ENCODE measurements at places on chromosomes 3 and 15.
A peak's percentile ranks its signal among the peaks of the same experiment; 100 is the strongest.

DNA sequence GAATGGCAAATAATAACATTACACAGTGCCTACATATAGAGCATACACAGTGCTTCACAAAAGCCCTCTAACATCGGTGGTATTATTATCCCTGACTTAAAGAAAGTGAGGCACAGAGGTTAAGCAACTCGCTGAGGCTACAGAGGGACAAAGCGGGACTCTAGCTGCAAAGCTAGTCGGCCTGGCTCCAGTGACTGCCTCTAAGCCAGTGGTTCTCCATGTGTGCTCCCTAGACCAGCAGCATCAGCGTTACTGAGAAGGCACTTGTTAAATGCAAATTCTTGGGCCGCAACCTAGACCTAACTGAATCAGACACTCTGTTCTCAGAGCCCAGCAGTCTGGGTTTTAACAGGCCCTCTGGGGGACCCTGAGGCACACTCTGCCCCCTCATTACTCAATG is 33.1 kb upstream of the LIPC start:
- DNase-seq: no peak

- no peak for DNase-seq
These were observed 21.4 kb downstream of the XPC start for GRCh38 chr3:14156843-14157561.

DNA sequence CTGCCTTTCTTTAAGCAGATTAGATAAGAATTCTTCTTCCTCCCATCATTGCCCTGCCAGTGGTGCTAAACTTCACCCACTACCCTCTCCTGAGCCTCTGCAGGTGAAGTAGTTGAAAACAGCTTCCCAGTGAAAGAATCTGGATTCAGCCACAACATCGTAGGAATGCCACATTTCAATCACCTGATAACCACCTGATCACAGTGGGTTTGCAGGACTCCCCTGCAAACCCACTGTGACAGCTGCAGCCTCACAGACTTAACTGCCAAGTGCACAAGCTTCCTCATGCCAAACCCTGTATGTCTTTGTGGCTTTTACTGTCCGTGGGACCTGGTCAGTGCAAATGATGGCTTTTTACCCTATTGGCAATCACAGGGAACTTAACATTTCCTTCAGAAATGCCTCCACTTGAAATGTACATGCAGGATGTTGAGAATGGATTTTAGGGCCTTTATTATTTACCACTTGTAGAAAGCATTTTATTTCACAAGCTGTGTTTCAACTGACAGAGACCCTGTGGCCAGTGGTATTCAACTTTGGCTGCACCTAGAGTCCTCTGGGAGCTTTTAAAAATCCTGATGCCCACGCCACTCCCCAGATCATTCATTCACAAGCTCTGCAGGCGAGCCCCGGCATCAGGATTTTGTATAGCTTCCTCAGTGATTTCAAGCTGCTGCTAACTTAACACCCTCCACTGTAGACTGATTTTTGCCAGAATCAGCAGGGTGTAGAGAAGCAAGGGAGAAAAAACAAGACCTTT is 49.1 kb downstream of the OXNAD1 start:
- DNase-seq: no peak

DNA sequence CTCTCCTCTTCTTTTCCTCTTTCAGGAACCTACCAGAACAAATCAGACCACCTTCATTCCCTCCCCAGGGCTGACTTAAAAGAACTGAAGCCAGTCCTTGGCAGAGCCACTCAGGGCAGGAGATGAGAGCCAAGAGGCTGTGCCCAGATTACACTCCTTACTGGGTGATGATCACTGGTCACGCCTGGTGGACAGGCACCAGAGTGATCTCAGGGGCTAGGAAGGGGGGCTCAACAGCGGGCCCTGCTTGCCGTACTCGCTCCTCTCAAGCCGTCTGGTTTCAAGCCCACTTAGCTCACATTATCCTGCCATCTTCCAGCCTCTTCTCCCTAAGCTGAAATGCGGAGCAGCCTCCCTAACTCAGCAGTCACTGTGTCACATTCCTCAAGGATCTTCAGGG is 1.7 kb upstream of the FAH start:
- no peak for DNase-seq

DNA sequence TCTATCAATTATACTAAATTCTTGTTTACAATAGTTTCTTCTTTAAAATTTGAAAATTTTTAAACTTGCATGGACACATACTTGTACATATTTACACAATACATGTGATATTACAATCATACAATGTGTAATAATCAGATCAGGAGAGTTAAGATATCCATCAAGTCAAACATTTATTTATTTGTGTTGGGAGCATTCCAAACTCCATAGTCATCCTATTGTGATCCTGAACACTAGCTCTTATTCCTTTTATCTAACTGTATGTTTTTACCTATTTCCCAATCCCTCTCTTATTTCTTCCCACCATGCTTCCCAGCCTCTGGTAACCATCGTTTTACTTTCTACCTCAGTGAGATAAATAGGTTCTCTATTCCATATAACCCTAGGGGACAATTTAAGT is 1219.2 kb downstream of the ZPLD1 start:
- no peak for DNase-seq

GRCh38 chr3:64059484-64060175 is 36.3 kb upstream of the PSMD6 start:
- DNase-seq: no peak

- no peak for DNase-seq
These were observed 399.3 kb downstream of the MAGI1 start for GRCh38 chr3:65639444-65639843.

DNA sequence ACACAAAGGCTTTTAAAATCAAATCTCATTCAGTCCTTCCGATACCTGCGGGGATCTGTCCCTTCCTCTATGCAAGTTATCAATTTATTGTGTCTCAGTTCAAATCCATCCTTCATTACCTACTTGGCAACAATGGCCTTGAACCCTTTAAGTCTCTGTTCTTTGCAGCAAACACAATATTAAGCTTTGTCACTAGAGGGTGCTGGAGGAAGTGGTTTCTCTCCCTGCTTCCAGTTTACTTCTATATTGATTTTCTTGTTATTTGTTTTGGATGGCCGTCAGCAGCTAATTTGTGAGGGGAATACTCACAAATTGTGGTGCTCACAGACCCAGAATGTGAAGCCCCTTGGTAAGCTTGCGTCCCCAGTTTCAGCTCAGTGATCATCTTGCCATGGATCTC is 278.3 kb downstream of the FGF12 start:
- no peak for DNase-seq

GRCh38 chr3:114867835-114868503 is 279.1 kb downstream of the ZBTB20 start:
- DNase-seq: no peak

GRCh38 chr3:31768479-31769125 is 212.5 kb downstream of the OSBPL10 start:
- DNase-seq: no peak

DNA sequence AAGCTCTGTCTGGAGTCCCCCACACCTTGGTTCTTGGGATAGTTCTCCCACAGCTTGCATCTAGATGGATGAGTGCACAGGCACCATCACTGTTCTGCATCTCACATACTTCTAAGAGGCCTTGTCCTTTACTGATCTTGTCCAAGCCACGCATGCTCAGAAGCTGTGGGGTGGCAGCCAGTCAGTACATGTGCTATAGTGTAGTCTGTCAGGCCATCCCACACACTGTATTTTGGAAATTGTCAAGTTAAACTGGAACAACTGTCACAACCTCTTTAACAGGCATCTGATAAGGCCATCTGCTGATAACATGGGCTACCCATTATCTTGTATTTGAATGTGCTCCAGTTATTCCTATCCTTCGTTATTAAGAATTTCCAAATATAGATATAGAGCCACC is 296.5 kb upstream of the AZI2 start:
- no peak for DNase-seq

GRCh38 chr3:1609416-1609815 is 489.2 kb upstream of the CNTN4 start:
- no peak for DNase-seq

DNA sequence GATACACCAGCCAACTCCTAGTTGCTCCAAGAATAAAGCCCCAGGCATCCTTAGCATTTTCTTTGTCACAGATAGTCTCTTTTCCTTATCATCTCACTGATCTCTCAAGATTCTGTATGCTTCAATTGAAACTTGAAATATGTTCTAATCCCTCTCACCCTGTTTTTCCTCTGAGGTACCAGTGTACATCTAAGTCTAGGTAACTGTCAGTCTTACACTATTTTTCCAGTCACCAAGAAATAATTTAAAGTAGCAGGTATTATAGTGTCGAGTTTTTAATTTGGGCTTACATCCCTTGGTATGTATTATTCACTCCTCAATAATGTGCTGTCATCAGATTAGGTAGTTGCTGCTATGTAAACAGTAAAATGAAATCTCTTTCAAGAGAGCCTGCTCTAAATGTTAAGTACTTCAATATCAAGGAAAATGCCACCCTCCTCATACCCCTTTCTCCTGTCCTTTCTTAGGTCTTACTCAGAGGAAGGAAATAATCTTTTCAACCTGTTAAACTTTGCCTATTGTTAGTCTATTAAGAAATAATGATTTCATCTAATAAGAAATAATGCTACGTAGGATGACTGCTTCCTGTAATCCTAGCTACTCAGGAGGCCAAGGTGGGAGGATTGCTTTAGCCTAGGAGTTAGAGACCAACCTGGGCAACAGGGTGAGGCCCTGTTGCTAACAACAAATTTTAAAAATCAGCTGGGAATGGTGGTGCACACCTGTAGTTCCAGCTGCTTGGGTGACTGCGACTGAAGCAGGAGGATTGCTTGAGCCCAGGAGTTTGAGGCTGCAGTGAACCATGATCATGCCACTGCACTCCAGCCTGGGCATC is 39.8 kb downstream of the TSC22D2 start:
- DNase-seq: no peak

DNA sequence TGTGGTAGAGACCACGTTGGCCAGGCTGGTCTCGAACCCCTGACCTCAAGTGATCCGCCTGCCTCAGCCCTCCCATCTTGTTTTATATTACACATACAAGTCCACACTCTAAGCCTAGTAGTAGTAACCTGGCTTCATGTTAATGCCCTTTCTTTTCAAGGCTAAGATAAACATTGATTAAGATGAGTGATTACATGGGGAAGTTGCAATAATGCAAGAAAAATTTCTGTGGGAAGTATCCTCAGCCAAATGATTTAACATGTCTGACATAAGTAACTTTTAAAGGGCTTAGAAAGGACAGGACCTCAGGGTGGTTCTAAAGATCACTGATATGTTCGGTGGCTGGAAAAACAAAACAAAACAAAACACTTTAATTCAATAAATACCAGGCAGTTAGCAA is 72.1 kb downstream of the SFMBT1 start:
- no peak for DNase-seq

GRCh38 chr3:10574101-10574620 is 68.8 kb upstream of the ATP2B2 start:
- DNase-seq: no peak

- DNase-seq: no peak
These were observed 5.2 kb downstream of the NKTR start for GRCh38 chr3:42605546-42606173.

DNA sequence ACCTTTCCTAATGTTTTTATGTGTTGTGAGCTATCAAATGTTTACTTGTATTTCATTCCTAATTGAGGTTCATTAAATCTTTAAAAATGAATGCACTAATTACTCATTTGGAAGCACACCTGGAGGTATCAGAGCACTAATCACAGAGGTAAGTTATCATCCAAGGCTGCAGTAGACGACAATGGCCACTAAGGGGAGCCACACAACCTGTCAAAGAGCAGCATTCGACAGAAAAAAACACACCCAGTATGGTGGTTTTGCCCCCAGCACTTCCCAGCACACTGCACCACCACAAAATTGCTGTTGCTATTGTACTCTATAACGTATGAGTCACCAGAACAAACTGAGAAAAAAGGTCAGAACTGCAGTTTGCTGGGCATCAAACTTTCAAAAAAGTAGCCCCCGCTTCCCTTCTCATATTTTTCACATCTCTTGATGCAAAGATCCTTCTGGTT is 205.9 kb upstream of the IGF1R start:
- peak; percentile 34 for DNase-seq

GRCh38 chr3:9744162-9744561 is 5.6 kb upstream of the OGG1 start:
- DNase-seq: no peak

GRCh38 chr15:57245130-57245529 is 131.2 kb upstream of the CGNL1 start:
- DNase-seq: no peak

DNA sequence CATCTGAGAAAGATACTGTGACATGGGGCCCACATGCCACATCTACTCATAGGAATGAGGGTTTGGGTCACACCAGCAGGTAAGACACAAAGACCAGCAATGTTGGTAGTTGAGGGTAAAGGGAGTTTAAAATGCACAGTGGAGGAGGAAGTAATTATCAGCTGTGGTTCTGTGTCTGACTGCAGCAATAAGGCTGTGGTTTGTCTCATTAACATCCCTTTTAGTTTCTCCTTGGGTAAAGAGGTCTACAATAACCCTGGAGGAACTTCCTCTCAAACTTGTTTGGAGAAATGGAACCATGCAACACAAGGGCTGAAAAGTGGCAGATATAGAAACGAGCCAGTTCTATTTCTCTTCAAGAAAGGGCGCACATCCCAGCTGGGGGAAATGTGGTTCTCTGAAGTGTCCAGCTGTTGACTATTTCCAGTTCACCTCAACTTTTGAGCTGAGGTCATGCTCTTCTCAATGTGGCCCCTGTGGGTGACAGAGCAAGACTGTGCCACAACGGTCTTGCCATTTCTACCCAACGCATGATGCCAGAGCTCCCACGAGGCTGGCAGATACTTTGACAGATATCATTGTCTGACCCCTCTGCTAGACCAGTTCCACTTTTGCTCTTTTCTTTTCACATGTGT is 234.3 kb downstream of the SQOR start:
- DNase-seq: no peak

GRCh38 chr3:14602804-14603644 is 48.5 kb upstream of the CCDC174 start:
- DNase-seq: no peak

GRCh38 chr3:134827213-134827612 is 32.2 kb downstream of the EPHB1 start:
- no peak for DNase-seq

GRCh38 chr15:66878761-66879160 is 176.7 kb downstream of the SMAD6 start:
- DNase-seq: no peak

- DNase-seq: no peak
These were observed 341.1 kb downstream of the DIPK2A start for GRCh38 chr3:144312702-144313101.

DNA sequence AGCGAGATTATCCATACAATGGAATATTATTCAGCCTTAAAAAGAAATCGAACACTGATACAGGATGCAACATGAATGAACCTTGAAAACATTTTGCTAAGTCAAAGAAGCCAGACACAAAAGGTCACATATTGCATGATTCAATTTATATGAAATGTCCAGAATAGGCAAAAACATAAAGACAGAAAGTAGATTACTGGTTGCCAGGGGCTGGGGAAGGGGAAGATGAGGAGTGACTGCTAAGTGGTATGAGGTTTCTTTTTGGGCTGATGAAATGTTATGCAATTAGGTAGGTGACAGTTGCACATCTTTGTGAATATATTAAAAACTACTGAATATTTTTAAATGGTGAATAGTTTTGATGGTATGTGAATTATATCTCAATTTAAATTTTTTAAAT is 38.3 kb downstream of the LRRFIP2 start:
- no peak for DNase-seq

Measured in AG04449 (cell line).